HuH-7.5 (cell line): ENCODE measurements at places on chromosomes 16 and 17.

- no peak for DNase-seq
Measured at GRCh38 chr17:27430383-27430840, 25.8 kb upstream of the KSR1 start.

GRCh38 chr16:1082266-1082951 is 9.9 kb downstream of the SSTR5 start:
- no peak for DNase-seq

DNA sequence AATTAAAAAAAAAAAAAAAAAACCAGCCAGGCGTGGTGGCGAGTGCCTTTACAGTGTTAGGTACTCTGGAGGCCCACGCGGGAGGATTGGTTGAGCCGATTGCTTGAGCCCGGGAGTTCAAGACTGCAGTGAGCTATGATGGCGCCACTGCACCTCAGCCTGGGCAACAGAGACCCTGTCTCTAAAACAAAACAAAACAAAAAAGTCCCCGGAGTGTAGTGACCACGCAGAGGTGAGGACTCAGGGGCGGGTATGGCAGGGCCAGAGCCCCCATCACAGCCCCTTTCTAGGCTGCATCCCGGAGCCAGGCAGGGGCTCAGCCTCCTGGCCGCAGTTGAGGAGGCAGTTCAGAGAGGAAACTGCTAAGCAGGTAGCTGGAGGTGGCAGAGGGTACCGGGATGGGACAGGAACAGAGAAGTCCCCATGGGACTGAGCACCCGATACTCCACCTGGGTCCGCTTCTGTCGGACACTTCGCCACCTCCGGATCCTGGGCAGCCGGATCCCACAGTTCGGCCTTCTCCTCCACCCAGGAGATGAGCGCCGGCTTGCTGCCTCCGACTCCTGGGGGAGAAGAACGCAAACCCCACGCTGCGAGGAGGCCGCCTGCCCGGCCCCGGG is 800 bp downstream of the ZNF747 start:
- no peak for DNase-seq

GRCh38 chr16:1237990-1238389 is 2.5 kb upstream of the TPSAB1 start:
- DNase-seq = no peak

DNA sequence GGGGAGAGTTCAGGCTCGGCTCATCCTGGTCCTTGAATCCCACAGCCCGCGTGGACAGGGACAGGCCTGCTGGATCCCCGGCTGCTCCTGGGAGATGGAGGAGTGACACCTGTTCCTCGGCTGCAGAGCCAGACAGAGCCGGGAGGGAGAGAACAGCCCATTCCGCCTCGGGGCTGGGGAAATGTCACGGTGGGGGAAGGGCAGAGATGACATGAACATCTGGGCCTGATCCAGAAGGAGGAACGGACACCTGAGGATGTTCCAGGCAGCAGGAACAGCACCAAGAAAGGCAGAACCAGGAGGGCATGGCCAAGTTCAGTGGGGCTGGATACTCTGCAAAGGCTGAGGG is 2.1 kb downstream of the ZNF764 start:
- no peak for DNase-seq

DNA sequence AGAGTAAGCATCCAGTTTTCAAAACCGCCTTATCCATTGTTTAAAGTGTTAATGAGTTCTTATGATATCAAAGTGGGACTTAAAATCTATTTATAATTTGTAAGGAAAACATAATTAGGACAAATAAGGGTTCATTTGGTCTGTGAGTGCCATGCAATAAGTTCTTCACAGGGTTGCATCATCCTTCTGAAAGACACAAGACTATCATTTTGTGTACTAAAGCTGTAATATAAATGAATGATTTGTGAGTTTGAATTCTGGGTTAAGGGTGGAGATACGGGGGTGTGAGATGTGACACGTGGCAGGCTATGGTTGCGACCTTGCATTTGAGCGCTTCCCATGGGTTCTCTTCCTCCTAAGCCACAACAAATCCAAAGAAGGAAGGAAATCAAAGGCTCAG is 6.8 kb downstream of the GAN start:
- DNase-seq = no peak

- no peak for DNase-seq
Measured at GRCh38 chr16:22843856-22844255, 29.9 kb downstream of the HS3ST2 start.

DNA sequence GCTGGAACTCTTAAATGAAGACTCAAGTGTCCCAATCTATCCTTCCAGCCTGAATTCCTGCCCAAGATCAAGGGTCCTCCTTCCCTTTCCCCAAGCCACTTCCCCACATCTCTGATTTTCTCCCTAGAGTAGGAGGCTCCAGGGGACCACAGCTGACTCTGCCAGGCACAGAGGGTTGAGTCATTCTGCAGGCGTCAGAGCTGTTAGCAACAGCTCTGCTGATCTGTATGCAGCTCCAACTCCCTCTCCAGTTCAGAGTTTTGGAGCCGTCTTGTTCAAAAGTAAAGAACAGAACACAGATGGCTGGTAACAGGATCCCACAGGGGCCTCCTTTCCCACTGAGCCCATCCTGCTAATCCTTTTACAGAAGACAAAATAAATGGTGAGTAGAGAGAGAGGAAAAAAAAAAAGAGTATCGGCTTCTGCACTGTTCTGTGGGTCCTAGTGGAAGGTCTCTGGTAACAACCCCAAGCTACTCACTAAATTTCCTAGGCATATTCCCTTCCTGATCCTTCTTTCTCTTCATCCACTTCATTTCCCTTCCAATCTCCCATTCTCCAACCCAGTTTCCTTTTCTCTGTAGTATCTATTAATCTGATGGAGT is 13.4 kb upstream of the TAOK1 start:
- DNase-seq = no peak

- no peak for DNase-seq
Measured at GRCh38 chr16:12484426-12484825, 319.3 kb downstream of the CPPED1 start.

DNA sequence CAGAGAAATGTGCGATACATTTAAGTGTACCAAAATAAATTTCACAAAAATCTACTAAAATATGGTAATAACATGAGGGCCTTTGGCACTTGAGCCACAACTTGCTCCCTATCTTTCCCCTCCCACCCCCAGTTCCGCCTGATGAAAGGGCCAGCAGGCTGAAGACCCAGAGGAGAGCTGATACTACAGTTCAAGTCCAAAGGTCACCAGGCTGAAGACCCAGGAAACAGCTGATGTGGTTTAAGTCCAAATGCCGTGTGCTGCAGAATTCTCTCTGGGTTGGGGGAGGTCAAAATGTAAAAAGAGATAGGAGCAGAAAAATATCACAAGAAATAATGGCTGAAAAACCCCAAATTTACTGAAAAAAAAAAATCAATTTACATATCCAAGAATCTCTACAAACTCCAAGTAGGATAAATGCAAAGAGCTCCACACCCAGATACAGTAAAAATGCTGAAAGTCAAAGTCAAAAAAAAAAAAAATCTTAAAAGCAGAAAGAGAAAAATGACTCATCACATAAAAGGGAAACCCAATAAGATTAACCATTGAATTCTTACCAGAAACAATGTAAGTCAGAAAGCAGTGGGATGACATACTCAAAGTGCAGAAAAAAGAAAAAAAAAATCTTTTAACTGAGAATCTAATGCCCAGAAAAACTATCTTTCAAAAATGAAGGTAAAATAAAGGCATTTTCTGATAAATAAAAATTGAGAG is 452.1 kb upstream of the ASIC2 start:
- DNase-seq = no peak

DNA sequence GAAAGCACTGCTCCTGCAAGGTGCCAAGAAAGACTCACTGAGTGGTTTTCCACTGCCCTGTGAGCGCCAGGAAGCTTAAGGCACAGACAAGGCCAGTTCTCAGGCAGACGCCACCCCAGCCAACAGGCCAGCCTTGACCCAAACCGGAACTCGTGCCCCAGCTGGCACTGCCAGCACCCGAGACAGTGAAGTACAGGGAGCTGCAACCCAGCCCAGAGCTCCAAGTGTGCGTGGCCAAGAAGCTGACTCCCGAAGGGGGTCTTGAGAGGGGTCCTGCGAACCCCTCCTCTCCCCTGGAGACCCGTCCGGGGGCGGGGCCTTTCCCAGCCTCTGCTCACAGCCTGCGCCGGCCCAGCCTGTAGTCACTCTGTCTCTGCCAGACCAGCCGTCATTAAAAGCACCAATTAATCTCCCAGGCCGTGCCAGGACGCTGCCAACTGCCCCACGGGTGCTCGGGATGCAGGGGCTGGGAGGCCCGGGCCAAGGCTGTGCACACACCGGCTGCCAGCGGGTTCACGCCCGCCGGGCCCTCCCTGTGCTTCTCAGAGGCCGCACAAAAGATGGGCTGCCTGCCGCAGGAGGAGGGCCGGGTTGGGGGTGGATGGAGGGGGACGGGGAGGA is 4.4 kb upstream of the SOX8 start:
- no peak for DNase-seq

DNA sequence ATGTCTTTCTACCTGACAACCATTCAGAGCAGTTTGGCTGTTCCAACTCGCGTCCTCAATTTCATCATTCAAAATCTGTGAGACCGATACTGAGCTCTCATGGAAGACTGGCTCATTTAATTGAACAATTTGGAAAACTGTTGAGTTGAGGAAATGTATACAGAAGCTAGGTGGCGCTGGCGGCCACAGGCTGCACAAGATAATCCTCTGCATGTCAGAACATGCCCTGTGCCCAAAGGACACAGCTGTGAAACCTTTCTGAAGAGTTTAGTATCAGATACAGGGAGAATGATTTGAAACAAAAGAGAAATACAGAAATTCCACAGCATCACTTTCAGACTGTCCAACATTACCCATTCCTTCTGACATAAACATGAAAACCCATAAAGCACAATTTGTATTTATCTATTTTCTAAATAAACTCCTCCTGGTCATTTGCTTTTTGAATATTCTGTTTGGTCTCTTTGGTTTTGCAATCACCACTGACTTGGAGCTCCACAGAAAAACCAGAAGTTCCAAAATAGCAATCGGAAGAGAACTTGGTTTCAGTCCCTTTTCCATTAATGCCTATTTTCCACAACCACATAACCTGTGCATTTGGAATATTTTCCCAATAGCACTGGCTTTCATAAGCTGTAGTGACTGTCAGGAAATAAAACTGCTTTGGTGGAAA is 192.8 kb downstream of the MAP2K6 start:
- no peak for DNase-seq

DNA sequence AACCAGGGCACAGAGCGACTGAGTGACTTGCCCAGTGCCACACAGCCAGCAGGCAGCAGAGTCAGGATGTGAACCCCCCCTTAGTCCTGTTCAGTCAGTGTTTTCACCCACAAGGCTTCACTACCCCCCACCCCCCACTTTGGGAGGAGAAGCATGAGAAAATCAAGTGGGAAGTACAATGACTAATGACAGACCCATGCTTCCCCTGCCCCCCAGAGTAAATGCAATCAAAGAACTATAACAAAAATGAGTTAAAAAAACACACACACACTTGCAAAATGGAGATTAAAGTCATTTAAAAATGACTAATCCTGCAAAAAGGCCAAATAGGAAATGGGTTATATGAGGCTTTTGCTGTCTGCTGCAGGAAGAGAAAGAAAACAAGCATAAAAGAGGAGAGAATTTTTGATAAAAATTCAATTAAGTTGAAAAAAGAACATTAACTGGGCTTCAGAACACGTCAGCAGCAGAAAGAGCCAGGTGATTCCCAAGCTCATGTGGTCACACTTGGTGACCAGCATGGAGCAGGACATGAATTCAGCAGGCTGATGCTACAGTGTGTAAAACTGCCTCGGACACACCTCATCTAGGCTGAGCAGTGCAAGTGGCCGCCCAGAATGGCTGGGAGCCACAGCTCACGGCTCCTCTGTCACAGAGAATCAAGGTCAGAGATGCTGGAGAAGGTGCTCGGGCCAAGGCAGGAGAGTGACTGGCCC is 212.3 kb downstream of the ZNF423 start:
- DNase-seq = no peak

- no peak for DNase-seq
Measured at GRCh38 chr17:51427856-51428255, 167.5 kb downstream of the UTP18 start.

DNA sequence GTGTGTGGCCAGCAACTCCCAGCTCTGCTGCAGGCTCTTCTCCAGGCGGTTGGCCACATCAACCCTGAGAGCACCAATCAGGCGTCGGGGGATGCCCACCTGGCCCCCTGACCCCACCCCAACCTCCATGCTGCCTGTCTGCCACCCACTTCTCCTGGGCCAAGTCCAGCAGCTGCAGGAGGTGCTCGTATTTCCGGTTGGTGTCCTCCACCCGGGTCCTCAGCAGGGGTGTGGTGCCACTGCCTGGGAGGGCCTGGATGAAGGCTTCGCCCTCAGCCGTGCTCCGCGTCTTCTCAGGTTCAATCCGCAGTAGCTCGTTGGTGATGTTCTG is 44.6 kb downstream of the UBN1 start:
- no peak for DNase-seq

DNA sequence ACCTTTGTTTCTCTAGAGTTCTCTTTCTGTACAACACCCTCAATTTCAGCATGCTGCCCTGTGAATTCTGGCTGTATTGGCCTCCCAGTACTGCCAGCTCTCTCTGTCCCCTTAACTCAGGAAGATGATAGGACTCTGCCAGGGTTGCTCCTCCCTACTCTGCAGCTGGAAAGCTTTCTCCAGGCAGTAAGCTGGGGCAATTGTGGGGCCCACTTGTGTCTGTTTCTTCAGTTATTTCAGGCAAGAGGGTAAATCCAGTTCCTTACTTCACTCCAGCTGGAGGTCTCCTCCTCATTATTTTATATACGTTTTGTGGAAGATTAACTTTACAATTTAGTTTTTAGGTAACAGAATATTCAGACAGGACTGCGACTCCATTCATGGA is 9.9 kb downstream of the C17orf100 start:
- DNase-seq = no peak

DNA sequence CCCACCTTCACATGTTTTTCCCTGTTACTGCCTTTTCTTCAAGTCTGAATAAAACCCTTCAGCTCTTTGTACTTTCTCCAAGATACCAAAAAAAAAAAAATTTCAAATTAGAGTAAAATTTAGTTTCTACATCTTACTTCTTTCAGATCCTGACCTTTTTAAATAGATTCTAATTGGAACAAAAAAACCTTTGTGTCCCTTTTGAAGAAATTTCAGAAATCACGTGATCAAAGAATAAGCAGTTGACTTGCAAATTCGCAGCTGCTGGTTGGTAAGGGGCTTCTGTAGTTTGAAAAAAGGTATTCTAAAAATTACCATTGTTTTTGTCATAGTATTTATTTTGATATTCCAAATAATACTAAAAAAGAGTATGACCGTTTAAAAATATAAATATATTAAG is 71.7 kb downstream of the CDC27 start:
- DNase-seq = no peak

- DNase-seq = peak; percentile 19
Measured at GRCh38 chr16:54934481-54935265, 4.0 kb downstream of the IRX5 start.

- DNase-seq = no peak
Measured at GRCh38 chr16:78127130-78127529, 27.7 kb downstream of the WWOX start.

- no peak for DNase-seq
Measured at GRCh38 chr16:72788269-72788809, 259.6 kb downstream of the ZFHX3 start.

- no peak for DNase-seq
Measured at GRCh38 chr17:78474614-78475146, 96.2 kb downstream of the PGS1 start.
